ENCODE measurements at places on chromosomes 5 and 9.

DNA sequence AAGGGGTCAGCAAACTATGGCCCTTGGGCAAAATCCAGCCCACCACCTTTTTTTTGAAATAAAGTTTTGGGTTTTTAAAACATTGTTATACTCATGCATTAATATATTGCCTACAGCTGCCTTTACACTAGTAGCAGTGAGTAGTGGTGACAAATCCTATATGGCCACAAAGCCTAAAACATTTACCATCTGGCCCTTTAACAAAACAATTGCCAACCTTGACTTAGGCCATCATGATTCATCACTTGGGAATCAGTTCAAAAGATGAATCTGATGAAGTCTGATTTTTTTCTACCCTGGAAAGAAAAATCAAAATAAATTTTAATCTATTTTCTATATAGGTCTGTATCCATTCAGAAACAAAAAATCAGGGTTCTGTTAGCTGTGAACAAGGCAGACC is 484.9 kb downstream of the BNC2 start:
- DNase-seq: peak; percentile 93

DNA sequence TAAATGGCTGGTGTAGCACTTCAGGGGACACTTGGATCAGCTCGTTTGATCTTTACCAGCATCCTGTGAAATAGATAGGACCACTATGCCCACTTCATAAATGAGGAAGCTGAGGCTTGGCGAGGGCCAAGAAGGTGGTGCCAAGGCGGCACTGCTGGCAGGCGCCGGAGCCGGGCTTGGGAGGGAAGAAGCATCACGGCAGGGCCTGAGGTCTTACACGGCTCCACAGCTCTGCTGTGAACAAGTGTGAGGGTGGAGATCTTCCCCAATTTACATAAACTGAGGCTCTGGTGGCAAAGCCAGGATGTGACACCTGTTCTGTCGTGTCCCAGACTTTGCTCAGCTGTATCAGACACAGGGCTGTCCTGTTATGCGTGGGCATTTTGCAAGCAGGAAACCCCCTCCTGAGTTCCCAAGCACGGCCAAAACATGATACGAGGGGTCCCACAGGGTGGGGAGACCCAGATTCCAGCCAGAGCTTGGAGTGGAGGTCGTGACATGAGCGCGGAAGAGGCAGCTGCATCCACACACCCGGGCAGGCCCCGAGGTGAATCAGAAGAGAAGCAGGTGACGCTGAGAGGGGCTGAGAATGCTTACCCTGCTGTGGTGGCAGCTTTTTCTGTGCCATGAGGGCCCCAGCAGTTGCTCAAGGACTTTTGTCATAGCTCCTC is 117.5 kb upstream of the BOD1 start:
- no peak for DNase-seq

- DNase-seq: no peak
Observed at GRCh38 chr5:127133071-127133470, 59.8 kb upstream of the C5orf63 start.

GRCh38 chr5:154351566-154351965 is 94.2 kb upstream of the SAP30L start:
- no peak for DNase-seq

- DNase-seq: peak; percentile 63
Observed at GRCh38 chr9:105330201-105330600, 85.8 kb downstream of the SLC44A1 start.

- no peak for DNase-seq
Observed at GRCh38 chr5:77310494-77311213, 100.2 kb downstream of the PDE8B start.

DNA sequence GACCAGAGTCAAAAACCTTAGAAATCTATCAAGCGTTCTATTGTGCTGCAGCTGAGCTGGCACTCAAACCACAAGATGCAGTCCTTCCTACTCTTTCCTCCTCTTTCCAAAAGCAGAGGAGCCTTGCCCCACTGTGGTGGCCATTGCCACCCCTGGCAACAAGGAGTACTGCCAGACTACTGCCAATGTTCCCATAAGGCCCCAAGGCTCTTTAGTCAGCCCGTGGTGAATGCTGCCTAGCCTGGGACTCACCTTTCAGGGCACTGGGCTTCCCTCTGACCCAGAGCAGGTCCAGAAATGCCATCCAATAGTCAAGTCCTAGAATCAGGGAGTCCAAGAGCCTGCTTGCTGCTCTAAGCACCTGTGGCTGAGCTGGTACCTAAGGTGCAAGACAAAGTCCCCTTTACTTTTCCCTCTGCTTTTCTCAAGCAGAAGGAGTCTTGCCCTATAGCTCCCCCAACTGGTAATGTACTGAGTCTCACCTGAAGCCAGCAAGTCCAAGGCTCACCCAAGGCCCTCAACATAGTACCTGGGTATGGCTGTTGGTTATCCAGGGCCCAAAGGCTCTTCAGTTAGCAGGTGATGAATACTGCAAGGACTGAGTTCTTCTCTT is 219.4 kb downstream of the ATPSCKMT start:
- peak; percentile 18 for DNase-seq

DNA sequence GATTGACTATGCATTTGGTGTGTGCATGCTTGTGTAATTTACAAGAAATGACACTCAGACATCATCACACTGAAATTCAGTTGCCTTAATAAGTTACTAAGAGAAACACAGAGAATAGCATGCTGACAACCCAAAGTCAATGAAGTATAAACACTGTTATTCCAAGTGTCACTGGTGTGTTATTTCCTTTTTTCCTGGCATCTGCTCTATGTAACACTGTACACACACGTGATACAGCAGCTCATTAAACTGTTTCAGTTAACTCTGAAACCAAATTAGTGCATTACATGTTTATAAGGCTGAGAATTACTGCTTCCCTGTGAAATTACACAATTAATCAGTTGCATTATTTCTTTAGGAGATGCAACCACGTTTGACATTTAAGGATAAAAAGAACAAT is 252.7 kb downstream of the EFNA5 start:
- DNase-seq: no peak

DNA sequence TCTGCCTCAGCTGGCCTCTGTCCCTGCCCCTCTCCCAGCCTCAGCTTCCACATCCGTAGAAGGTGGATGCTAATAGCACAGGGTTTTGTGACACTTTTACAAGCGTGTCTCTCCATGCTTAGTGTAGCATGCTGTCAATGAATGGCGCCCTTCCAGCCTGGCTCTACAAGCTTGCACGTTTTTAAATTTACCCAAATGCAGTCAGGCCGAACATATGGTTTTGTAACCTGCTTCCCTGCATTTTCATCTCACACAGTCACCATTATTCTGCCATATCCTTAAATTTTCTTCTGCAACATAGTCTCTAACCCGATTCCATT is 28.8 kb downstream of the FAM163B start:
- no peak for DNase-seq

DNA sequence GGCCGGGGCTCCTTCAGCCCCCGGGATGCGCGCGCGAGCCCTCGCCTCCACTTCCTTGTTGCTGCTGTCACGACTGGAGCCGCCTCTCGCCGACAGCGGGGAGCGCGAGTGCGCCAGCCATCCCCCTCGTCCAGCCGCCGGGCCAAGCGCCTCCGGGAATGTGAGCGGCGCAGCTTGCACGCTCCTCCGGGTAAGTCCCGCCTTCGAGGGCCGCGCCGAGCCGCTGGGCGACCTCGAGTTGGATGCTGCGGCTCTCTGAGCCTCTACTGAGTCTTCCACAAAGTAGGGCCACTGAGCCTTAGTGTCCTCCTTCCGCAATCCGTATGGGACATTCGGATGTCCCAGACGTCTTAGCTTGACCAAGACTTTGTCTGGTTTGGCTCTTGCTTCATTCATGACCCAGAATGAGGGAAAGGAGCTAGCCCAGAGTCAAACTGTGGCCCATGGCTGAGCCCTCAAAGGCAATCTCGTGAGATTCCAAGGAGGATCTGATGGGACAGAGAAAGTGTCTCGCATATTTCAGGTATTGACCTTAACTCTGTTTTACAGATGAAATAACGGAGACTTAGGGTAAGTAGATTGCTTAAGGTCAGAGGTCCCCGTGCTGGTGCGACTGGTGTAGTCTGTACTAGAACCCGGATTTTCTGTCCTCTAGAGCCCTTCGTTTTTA is 586 bp downstream of the HMGXB3 start:
- DNase-seq: peak; percentile 35

- DNase-seq: no peak
Observed at GRCh38 chr9:134333234-134333873, 7.1 kb downstream of the RXRA start.

DNA sequence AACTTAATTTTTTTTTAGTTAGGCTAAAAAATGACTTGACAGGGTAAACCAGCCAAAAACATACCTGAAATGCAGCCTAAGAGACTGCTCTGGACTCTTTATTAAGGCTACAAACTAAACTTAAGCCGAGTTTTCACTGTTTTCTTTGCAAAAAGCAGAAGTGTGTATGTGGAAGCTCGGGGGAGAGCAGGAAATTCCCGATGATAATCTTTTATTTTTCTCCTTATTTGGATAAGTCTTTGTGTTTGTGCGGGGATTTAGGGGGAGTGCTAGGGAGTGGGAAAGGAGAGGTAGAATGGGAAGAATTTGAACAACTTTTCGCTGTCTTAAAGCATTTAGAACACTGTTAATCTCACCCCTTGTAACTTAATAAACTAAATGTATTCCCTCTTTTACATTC is 30.7 kb upstream of the GPR21 start:
- DNase-seq: no peak

DNA sequence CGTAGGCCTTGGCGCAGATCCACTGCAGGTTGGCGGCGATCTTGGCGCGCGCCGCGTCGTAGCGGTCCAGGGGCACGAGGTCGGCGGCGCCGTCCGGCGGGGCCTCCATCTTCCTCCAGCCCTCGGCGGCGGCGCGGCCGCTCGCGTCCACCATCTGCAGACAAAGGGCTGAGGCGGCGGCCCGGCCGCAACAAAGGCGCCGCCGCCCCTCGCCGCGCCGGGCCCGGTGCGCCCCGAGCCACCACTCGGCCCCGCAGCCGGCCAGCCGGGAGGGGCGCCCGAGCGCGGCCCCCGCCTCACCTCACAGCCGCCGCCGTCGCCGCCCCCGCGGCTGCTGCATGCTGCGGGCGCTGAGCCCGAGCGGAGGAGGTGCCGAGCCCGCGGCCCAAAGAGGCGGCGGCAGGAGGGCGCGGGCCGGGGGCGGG is 328 bp downstream of the CAMSAP1 start:
- DNase-seq: peak; percentile 24

DNA sequence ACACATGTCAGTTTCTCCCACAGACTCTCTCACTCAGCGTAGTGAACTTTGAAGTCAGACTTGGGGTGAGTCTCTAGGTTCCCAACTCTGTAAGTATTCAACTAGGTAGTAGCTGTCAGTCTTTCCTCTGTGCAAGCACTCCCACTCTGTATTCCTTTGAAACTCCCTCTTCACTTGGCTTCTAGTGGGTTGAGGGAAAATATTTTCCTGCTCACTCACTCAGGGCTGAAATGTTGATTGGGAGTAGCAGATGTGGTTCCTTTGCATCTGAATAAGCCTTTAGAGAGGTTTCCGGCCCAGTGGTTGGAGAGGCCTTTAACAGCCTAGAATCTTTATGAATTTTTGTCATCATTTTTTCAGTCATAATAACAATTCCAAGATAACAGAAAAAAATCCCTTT is 18.1 kb upstream of the ARRDC3 start:
- DNase-seq: no peak

DNA sequence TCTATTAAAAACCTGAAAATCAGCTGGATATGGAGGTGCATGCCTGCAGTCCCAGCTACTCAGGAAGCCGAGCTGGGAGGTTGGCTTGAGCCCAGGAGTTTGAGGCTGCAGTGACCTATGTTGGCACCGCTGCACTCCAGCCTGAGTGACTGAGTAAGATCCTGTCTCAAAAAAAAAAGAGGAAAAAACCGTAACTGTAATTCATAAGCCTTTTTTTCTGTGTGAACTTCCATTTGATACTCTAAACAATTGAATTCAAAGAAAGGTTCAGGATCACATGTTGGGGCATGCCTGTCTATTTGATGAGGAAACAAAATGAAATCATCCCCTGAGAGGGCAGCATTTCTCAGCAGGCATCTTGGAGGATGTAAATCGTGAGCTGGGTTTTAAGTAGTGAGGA is 38.8 kb downstream of the ITGA2 start:
- peak; percentile 85 for DNase-seq

- DNase-seq: peak; percentile 55
Observed at GRCh38 chr9:130445268-130445983, 665 bp downstream of the ASS1 start.

GRCh38 chr5:63674881-63675280 is 287.4 kb downstream of the HTR1A start:
- no peak for DNase-seq

DNA sequence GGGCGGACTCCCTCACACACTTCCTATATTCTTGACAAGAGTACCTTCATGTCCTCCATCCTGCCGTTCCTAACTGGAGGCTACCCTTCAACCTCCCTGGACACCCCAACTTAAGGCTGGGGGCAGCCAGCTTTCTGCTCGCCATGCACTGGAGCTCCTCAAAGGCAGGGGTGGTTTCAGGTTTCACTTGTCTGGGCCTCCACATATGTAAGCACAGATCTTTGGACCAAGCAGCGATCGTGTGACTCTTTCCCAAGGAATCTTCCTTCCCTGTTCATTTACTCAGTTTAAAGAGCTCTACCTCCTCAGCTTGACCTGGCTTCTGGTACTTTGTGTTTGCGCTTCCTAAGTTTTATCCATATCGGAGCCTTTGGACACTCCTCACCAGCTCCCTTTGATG is 34.2 kb upstream of the TRPC7 start:
- DNase-seq: no peak

GRCh38 chr5:122500245-122501088 is 188.4 kb downstream of the SNCAIP start:
- DNase-seq: peak; percentile 72

DNA sequence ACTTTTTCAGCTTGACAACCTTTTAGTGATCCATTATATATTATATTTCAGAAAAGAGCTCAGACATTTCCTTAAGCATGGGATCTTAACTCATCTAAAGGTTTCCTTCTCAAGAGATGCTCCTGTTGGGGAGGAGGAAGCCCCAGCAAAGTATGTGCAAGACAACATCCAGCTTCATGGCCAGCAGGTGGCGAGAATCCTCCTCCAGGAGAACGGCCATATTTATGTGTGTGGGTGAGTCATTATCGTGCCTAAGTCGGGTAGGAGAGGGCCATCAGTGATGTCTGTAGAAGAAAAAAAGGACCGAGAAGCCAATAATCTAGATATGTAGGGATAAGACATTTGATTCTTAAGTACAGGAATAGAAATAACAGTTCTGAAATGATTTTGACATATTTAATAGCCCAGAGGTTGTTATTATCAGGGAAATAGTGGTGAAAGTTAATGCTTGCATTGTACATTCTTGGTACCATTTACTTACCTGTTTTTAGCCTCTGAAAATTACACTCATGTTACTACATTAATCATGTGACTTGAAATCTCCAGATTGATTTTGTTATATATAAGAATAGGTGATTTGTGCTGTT is 28.2 kb downstream of the MTRR start:
- peak; percentile 81 for DNase-seq

- DNase-seq: no peak
Observed at GRCh38 chr9:33175649-33176325, 8.7 kb upstream of the B4GALT1 start.

GRCh38 chr5:139272471-139273321 is 20.8 kb upstream of the MATR3 start:
- DNase-seq: peak; percentile 44

- DNase-seq: peak; percentile 48
Observed at GRCh38 chr5:137710086-137710485, 25.8 kb downstream of the KLHL3 start.

- DNase-seq: no peak
Observed at GRCh38 chr9:27712806-27713205, 139.5 kb upstream of the C9orf72 start.

GRCh38 chr5:31937226-31937625 is 236.9 kb downstream of the GOLPH3 start:
- DNase-seq: no peak

All from fibroblast of mammary gland (primary cell).